ENCODE measurements at places on chromosomes 6 and 20. TPM values are rescaled to one million over a fixed set of nuclear protein-coding genes. Genes with fewer than 3 reads are reported as not detected.

- no peaks in the 10 kb centered on the region for H3K36me3 ChIP-seq
- no peak overlapping the region for H3K4me3 ChIP-seq
- H3K27ac ChIP-seq = no peak overlapping the region
- peak; percentile 25 for DNase-seq
- peaks cover 71% of the 10 kb centered on the region for H3K27me3 ChIP-seq
- H3K4me1 ChIP-seq = peaks cover 3% of the 10 kb centered on the region
These were observed 165.6 kb downstream of the TRIM27 start for GRCh38 chr6:28758046-28758817.

- no peaks in the 10 kb centered on the region for H3K36me3 ChIP-seq
- peaks cover 11% of the 10 kb centered on the region for H3K4me1 ChIP-seq
- no peaks in the 10 kb centered on the region for H3K27me3 ChIP-seq
- H3K4me3 ChIP-seq = no peak overlapping the region
- DNase-seq = no peak
These were observed 26.2 kb downstream of the CASS4 start for GRCh38 chr20:56438284-56438683.

DNA sequence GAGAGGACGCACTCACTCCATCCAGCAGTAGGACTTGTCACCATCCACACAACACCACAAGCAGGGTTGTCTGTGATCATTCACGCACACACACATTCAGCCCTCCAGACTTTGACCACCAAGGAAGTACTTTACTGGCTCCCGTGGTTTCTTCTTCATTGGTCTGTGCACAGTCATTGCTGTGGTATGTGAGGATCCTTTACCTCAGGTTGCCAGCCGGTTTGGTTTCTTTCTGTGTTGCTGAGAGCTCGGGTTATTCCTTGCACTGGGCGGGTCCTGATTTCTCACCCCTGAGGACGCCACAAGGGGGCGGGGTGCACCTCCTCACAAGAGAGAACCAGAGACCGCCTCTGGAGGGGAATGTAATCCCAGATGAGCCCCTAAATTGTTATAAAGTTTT, 11.2 kb downstream of the SLC35A1 start:
- peaks cover 2% of the 10 kb centered on the region for H3K4me1 ChIP-seq
- H3K36me3 ChIP-seq = no peaks in the 10 kb centered on the region
- no peaks in the 10 kb centered on the region for H3K27me3 ChIP-seq
- H3K27ac ChIP-seq = peak overlapping the region; percentile 87

GRCh38 chr6:74577619-74578018, 628.2 kb downstream of the COL12A1 start:
- H3K27ac ChIP-seq = peak overlapping the region; percentile 42
- H3K4me3 ChIP-seq = no peak overlapping the region
- no peak for DNase-seq
- H3K27me3 ChIP-seq = no peaks in the 10 kb centered on the region
- no peaks in the 10 kb centered on the region for H3K36me3 ChIP-seq

DNA sequence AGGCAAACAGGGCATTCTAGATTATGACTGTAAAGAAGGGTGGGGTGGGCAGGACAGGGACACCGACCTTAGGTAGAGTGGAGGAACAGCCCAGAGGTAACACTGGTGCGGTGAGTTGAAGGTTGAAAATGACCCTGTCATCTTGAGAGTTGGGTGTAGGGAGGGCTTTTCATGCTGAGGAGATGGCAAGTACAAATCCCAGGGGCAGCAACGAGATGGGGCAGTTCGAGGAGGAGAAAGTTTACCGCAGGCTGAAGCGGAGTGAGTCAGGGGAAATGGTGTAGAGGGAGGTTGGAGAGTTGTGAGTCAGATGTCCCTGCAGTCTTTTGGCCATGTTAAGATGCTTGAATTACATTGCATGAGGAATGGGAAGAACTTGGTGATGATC, 101.1 kb downstream of the HIVEP1 start:
- no peaks in the 10 kb centered on the region for H3K27me3 ChIP-seq
- H3K4me1 ChIP-seq = no peaks in the 10 kb centered on the region
- DNase-seq = no peak
- no peaks in the 10 kb centered on the region for H3K36me3 ChIP-seq
- no peak overlapping the region for H3K27ac ChIP-seq

DNA sequence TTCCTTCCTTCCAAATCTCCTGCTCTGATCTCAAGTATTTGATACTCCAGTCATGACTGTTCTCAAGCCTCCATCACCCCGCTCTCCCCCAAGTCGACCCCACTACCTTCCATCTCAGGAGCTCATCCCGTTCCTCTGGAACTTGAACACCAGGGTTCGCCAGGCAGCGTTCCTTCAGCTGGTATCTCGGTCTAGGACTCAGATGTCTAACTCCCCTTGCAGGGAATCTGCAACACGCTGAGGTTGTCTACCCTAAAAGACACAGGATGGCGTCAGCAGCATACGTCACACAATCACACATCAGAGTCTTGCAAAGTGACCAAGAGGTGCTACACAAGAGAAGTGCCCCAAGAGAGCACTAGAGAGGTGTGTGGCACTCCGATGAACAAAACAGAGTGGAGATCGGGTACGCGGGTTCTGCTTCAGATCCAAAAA, 706 bp downstream of the ZNF184 start:
- H3K4me3 ChIP-seq = peak overlapping the region; percentile 79
- peak overlapping the region; percentile 92 for H3K27ac ChIP-seq
- DNase-seq = peak; percentile 76
- peaks cover 8% of the 10 kb centered on the region for H3K4me1 ChIP-seq

DNA sequence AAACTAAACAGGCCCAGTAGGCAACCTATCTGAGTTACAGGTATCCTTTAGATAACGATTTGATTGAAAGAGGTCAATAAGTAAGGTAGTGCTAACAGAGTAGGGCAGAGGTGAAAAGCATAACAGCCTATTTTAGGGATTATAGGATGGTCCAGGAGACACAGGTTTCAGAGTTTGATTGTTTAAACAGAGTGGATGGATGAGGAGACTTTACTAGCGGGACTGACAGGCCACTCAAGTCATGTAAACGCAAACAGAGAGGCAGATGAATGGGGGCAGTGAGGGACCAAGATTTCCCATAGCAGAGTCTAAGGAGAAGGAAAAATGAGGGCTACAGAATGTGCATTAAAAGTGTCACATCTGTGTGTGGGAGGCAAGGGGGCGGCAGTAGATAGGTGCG, 4.8 kb downstream of the NEDD9 start:
- peaks cover 11% of the 10 kb centered on the region for H3K4me1 ChIP-seq
- H3K27me3 ChIP-seq = no peaks in the 10 kb centered on the region
- DNase-seq = no peak

- H3K4me1 ChIP-seq = peaks cover 3% of the 10 kb centered on the region
- no peak overlapping the region for H3K4me3 ChIP-seq
- DNase-seq = no peak
- H3K36me3 ChIP-seq = no peaks in the 10 kb centered on the region
These were observed 80.9 kb downstream of the CAP2 start for GRCh38 chr6:17474289-17474688.

DNA sequence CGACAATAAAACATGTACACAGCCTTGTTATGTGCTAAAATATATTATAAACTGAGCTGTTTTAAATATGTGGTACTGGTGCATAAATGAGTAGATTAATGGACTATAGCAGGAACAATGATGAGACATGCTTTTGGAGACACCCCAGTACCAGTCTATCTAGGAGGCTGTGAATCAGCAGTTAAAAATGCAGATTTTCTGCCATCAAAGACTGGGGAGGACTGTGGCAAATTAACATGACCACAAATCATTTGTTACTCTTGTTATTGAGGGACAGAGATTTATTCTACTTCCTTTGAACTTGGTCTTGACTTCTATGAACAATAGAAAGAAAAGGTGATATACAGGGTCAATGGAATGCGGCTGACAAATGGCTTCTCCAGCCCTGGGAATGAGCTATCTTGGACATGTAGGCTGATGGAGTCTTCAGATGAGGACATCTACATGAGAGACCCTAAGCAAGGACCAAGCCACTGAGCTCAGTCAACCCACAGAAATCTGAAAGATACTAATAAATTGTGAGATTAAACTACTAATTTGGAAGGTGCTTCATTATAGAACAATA, 551.7 kb upstream of the GJE1 start:
- no peak for DNase-seq
- no peak overlapping the region for H3K4me3 ChIP-seq

- H3K27ac ChIP-seq = no peak overlapping the region
- H3K36me3 ChIP-seq = no peaks in the 10 kb centered on the region
- peaks cover 12% of the 10 kb centered on the region for H3K4me1 ChIP-seq
- no peaks in the 10 kb centered on the region for H3K27me3 ChIP-seq
- DNase-seq = no peak
These were observed 7.7 kb downstream of the RALY start for GRCh38 chr20:34001378-34001777.

GRCh38 chr6:17242087-17242486, 39.1 kb upstream of the RBM24 start:
- H3K36me3 ChIP-seq = no peaks in the 10 kb centered on the region
- no peak overlapping the region for H3K4me3 ChIP-seq
- no peak for DNase-seq
- no peak overlapping the region for H3K27ac ChIP-seq
- no peaks in the 10 kb centered on the region for H3K4me1 ChIP-seq
- no peaks in the 10 kb centered on the region for H3K27me3 ChIP-seq

GRCh38 chr20:14865169-14865568, 527.8 kb upstream of the FLRT3 start:
- no peak overlapping the region for H3K4me3 ChIP-seq
- H3K4me1 ChIP-seq = no peaks in the 10 kb centered on the region
- H3K36me3 ChIP-seq = no peaks in the 10 kb centered on the region
- no peaks in the 10 kb centered on the region for H3K27me3 ChIP-seq

- no peaks in the 10 kb centered on the region for H3K27me3 ChIP-seq
- no peak overlapping the region for H3K27ac ChIP-seq
- H3K36me3 ChIP-seq = no peaks in the 10 kb centered on the region
- peaks cover 5% of the 10 kb centered on the region for H3K4me1 ChIP-seq
- no peak for DNase-seq
- no peak overlapping the region for H3K4me3 ChIP-seq
These were observed 94.0 kb downstream of the SCML4 start for GRCh38 chr6:107730106-107730505.

DNA sequence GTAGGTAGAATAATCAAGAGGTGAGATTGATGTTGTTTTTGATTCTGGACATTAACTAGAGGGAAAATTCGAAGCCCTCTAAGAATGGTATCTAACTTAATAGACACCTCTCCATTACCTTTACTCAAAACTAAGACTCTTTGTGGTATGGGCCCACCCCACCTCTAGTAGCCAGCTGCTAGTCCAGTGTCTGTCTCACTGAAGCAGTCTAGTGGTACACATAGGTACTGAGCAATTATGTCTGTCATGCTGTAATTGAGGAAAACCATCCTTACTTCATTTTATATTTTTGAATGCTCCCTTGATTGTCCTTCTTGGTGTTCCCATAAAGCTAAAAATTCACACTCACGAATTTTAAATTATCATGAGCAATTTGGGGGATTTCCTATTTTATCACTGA, 290.7 kb downstream of the ARHGAP18 start:
- H3K4me3 ChIP-seq = no peak overlapping the region
- no peaks in the 10 kb centered on the region for H3K36me3 ChIP-seq
- no peaks in the 10 kb centered on the region for H3K27me3 ChIP-seq
- no peak overlapping the region for H3K27ac ChIP-seq
- no peak for DNase-seq

- no peak for DNase-seq
- no peaks in the 10 kb centered on the region for H3K27me3 ChIP-seq
- H3K4me3 ChIP-seq = no peak overlapping the region
- H3K27ac ChIP-seq = no peak overlapping the region
These were observed 46.7 kb upstream of the ISM1 start for GRCh38 chr20:13174402-13174801.

DNA sequence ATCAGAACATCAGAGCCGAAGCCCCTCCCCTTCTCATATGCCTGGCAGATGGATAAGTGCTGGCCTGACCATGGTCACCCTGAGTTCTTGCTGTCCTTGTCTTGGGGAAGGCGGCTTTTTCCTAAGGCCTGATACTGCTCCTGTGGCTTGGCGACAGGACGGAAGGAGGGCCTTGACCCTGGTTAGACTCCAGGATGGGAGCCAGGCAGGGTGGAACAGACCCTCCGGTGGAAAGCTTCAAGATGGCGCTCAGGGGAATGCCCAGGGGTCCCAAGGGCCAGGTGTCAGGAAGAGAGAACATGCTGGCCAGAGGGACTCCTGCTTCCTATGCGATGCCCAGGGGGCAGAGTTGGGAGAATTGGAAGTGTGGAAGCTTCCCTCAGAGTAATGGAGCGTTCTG, 29.6 kb downstream of the ADA start:
- DNase-seq = no peak
- H3K36me3 ChIP-seq = no peaks in the 10 kb centered on the region
- H3K4me1 ChIP-seq = no peaks in the 10 kb centered on the region
- no peak overlapping the region for H3K27ac ChIP-seq
- no peaks in the 10 kb centered on the region for H3K27me3 ChIP-seq

GRCh38 chr6:156420172-156420993, 356.8 kb upstream of the ARID1B start:
- no peaks in the 10 kb centered on the region for H3K27me3 ChIP-seq
- H3K4me1 ChIP-seq = no peaks in the 10 kb centered on the region
- no peak overlapping the region for H3K27ac ChIP-seq

DNA sequence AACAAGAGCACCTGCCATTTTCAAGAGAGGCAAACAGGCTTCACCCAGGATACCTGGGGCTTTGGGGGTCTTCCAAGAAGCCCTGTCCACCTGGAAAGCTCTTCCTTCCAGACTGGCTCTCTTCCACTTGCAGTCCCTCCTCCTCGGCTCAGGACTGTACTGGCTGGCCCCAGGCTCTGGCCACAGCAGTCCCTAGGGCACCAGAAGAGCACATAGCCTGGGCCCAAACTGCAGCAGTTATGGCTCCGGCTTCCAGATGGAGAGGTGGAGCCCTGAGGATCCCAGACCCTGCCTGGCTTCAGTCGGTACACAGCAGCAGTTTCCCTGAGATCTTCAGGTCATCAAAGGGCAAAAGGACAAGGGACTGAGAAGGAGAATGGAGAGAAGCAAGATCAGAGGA, 1.6 kb upstream of the SLC35B2 start:
- H3K4me3 ChIP-seq = no peak overlapping the region
- no peaks in the 10 kb centered on the region for H3K27me3 ChIP-seq
- H3K27ac ChIP-seq = no peak overlapping the region
- H3K4me1 ChIP-seq = peaks cover 21% of the 10 kb centered on the region
- no peak for DNase-seq

DNA sequence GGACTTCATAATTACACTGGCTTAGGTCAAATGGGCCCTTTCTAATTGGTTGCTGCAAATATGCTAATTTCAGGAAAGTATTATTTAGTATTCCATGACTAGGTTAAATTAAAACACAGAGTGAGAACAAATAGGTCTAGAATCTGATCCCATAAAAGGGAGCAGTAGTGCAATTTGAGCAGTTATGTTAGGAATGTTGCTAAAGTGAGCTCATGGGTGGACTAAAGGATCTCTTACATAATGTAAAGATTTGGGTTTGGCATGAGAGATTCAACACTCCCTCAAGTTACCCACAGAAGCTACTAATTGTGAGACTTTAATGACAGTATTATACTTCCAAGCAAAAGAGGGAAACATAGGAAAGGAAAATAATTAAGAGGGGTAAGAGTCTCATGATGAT, 109.1 kb downstream of the C6orf58 start:
- DNase-seq = no peak
- H3K4me3 ChIP-seq = no peak overlapping the region
- H3K27ac ChIP-seq = no peak overlapping the region

Gene WFDC2
- 16.7 TPM for total RNA-seq

Gene OR2B6
- not detected for total RNA-seq

Gene SPDEF
- total RNA-seq = 0.48 TPM

Gene ATRN
- total RNA-seq = 68.1 TPM

Gene MUCL3
- 0.13 TPM for total RNA-seq

Gene SLC16A10
- total RNA-seq = 42.2 TPM

Gene TMEM244
- not detected for total RNA-seq

Gene TREM2
- 2.8 TPM for total RNA-seq

Gene IRF4
- 0.44 TPM for total RNA-seq
